T-helper 17 cell (primary cell): ENCODE measurements at places on chromosomes 13 and 19.

- H3K36me3 ChIP-seq = no peaks in the 10 kb centered on the region
- H3K27me3 ChIP-seq = peaks cover 28% of the 10 kb centered on the region
- H3K4me1 ChIP-seq = peaks cover 5% of the 10 kb centered on the region
Measured at GRCh38 chr13:57624565-57625435, 6.7 kb upstream of the PCDH17 start.

GRCh38 chr19:15897026-15897737, 692 bp downstream of the CYP4F2 start:
- no peak overlapping the region for H3K27ac ChIP-seq
- H3K4me1 ChIP-seq = peaks cover 3% of the 10 kb centered on the region
- no peak for DNase-seq
- H3K27me3 ChIP-seq = peaks cover 54% of the 10 kb centered on the region

- peak; percentile 72 for DNase-seq
- no peaks in the 10 kb centered on the region for H3K36me3 ChIP-seq
- H3K4me3 ChIP-seq = no peak overlapping the region
- peaks cover 19% of the 10 kb centered on the region for H3K4me1 ChIP-seq
Measured at GRCh38 chr19:47239610-47240296, 8.8 kb upstream of the BBC3 start.

GRCh38 chr19:43723588-43723987, 7.7 kb downstream of the IRGC start:
- H3K4me1 ChIP-seq = peaks cover 4% of the 10 kb centered on the region
- no peak overlapping the region for H3K4me3 ChIP-seq

DNA sequence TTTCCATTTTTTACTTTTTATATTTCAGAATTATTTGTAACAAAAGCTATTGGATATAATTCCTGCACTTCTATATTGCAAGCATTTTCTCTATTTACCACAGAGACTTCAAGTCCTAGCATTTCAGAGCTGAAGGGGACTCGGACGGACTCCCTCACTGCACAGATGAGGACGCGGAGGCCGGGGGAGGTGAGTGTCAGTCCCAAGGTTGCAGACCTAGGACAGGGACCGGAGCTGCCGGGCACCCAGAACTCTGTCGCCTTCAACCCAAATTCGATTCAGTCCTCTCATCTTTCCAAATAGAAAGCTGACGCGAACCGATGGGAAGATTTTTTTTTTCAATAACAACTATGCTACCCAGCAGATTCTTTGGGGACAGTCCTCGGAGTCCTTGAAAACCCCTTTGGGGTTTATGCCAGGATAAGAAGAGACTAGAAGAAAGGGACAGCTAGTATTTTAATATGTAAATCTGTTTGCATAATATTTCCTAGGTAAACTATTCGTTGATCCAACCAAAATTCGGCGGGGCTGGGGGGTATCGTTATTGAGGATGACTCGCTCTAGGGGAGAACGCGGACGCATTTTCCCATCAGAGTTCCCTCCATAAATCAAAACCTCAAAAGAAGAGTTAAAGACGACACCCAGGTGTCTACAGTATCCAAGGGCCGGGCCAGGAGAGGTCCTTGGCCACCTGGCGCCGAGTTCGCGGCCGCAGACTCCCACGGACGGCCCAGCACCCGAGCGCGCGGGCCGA, 803 bp downstream of the FLT3 start:
- H3K27ac ChIP-seq = no peak overlapping the region
- peaks cover 3% of the 10 kb centered on the region for H3K4me1 ChIP-seq

DNA sequence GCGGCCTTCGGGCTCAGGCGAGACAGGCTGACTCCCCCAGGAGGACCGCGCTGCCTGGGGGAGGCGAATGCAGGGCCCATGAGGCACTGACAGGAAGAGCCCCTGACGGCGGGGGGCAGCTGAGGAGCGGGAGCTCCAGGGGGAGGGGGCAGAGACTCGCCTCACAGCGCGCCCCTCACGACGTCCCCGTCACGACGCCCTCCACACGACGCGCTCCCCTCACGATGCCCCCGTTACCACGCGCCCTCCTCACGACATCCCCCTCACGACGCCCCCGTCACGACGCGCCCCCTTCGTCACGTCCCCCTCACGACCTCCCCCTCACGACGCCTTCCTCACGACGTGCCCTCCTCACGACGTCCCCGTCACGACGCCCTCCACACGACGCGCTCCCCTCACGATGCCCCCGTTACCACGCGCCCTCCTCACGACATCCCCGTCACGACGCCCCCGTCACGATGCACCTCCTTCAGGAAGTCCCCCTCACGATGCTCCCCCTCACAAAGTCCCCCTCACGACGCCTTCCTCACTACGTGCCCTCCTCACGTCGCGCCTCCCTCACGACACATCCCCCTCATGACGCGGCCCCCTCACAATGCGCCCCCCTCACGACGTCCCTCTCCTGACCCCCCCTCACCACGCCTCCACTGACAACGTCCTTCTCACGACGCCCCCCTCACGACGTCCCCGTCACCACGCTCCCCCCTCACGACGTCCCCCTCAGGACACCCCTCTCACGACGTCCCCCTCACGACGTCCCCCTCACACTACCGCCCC, 99.6 kb downstream of the ING1 start:
- H3K27ac ChIP-seq = no peak overlapping the region
- DNase-seq = no peak
- H3K36me3 ChIP-seq = no peaks in the 10 kb centered on the region
- H3K27me3 ChIP-seq = peaks cover 39% of the 10 kb centered on the region
- peaks cover 9% of the 10 kb centered on the region for H3K4me1 ChIP-seq

- no peak overlapping the region for H3K27ac ChIP-seq
- peaks cover 33% of the 10 kb centered on the region for H3K27me3 ChIP-seq
- H3K4me3 ChIP-seq = no peak overlapping the region
- no peaks in the 10 kb centered on the region for H3K36me3 ChIP-seq
- no peak for DNase-seq
- H3K4me1 ChIP-seq = no peaks in the 10 kb centered on the region
Measured at GRCh38 chr13:110349239-110349638, 42.2 kb downstream of the COL4A2 start.

GRCh38 chr13:54845351-54845965, 1816.8 kb downstream of the OLFM4 start:
- H3K4me3 ChIP-seq = no peak overlapping the region
- no peaks in the 10 kb centered on the region for H3K4me1 ChIP-seq
- no peak for DNase-seq
- H3K27ac ChIP-seq = no peak overlapping the region

GRCh38 chr13:79692846-79693245, 211.9 kb downstream of the NDFIP2 start:
- no peaks in the 10 kb centered on the region for H3K36me3 ChIP-seq
- no peak overlapping the region for H3K4me3 ChIP-seq
- no peak overlapping the region for H3K27ac ChIP-seq
- DNase-seq = no peak
- no peaks in the 10 kb centered on the region for H3K4me1 ChIP-seq

- no peaks in the 10 kb centered on the region for H3K27me3 ChIP-seq
- no peaks in the 10 kb centered on the region for H3K36me3 ChIP-seq
- H3K27ac ChIP-seq = peak overlapping the region; percentile 98
- H3K4me1 ChIP-seq = peaks cover 14% of the 10 kb centered on the region
- H3K4me3 ChIP-seq = peak overlapping the region; percentile 97
Measured at GRCh38 chr13:52195401-52195837, 36.0 kb upstream of the NEK3 start.

- H3K4me3 ChIP-seq = no peak overlapping the region
- DNase-seq = no peak
- peaks cover 2% of the 10 kb centered on the region for H3K36me3 ChIP-seq
- H3K27me3 ChIP-seq = peaks cover 7% of the 10 kb centered on the region
- no peaks in the 10 kb centered on the region for H3K4me1 ChIP-seq
- no peak overlapping the region for H3K27ac ChIP-seq
Measured at GRCh38 chr13:76783798-76784197, 102.4 kb downstream of the KCTD12 start.
